Activated B cell treated with CpG ODN at 0.5 μM for 24 hours (primary cell): ENCODE measurements at places on chromosomes 3 and 15. TPM values are rescaled to one million over a fixed set of nuclear protein-coding genes. Genes with fewer than 3 reads are reported as not detected.

- H3K36me3 ChIP-seq: no peaks in the 10 kb centered on the region
- H3K27me3 ChIP-seq: peaks cover 2% of the 10 kb centered on the region
- H3K4me1 ChIP-seq: no peaks in the 10 kb centered on the region
- H3K27ac ChIP-seq: no peak overlapping the region
- DNase-seq: no peak
- H3K4me3 ChIP-seq: no peak overlapping the region
These were observed 95.0 kb downstream of the ANP32A start for GRCh38 chr15:68725736-68726135.

DNA sequence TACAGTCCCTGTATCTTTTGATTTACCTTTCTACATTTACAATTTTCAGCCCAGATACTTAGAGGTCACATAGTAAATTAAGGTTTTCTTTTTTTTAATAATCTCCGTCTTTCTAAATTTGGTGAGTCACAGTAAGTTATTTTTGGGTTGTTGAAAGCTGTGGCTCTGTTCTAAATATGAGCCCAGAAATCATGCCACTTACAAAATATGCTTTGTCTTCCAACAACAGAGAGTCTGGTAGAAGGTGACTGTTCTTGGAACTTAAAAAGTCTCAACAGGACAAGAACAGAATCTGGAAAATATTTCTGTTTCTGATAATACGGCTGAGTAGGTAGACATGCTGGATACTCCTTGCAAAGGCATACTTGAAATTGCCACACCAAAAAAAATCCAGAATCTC is 16.0 kb downstream of the GOLGA8S start:
- no peaks in the 10 kb centered on the region for H3K27me3 ChIP-seq
- no peaks in the 10 kb centered on the region for H3K4me1 ChIP-seq
- H3K27ac ChIP-seq: no peak overlapping the region
- no peaks in the 10 kb centered on the region for H3K36me3 ChIP-seq
- no peak overlapping the region for H3K4me3 ChIP-seq
- no peak for DNase-seq

GRCh38 chr15:64731805-64732151 is 43.6 kb downstream of the RBPMS2 start:
- peaks cover 7% of the 10 kb centered on the region for H3K4me1 ChIP-seq
- no peak for DNase-seq
- no peak overlapping the region for H3K4me3 ChIP-seq
- no peak overlapping the region for H3K27ac ChIP-seq
- no peaks in the 10 kb centered on the region for H3K27me3 ChIP-seq

Gene CORO2B
- total RNA-seq: 0.64 and 1.0 TPM in 2 replicates

DNA sequence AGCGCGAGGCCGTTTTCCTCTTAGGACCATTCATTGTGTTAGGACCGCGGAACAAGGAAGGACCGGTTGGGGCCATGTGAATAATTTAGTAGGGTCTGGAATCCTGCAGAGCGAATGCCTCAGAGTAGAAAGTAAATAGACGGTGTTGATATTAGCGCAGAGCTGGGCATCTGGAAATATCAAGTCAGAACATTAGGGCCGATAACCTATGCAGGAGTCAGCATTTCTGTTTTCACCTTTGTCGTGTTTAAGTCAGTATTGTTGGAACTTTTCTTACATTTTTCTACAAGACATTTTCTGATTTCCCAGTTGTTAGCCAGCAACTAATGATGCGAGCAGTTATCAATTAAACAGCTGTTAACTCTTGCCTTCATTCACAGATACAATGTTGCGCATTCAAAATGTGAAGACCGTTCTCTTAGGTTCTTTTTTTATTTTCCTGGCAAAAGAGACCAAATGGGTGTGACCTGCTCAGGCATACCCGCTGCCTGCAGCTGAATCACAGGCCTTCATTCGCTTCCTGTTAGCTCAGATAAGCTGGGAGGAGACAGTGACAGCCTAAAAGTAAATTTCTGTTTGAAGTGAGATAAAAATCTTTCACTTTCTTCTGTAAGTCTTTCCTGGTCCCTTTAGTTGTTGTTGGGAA is 966 bp upstream of the PKM start:
- no peaks in the 10 kb centered on the region for H3K27me3 ChIP-seq
- H3K4me1 ChIP-seq: peaks cover 35% of the 10 kb centered on the region
- peak overlapping the region; percentile 99 for H3K4me3 ChIP-seq
- peak overlapping the region; percentile 98 for H3K27ac ChIP-seq

DNA sequence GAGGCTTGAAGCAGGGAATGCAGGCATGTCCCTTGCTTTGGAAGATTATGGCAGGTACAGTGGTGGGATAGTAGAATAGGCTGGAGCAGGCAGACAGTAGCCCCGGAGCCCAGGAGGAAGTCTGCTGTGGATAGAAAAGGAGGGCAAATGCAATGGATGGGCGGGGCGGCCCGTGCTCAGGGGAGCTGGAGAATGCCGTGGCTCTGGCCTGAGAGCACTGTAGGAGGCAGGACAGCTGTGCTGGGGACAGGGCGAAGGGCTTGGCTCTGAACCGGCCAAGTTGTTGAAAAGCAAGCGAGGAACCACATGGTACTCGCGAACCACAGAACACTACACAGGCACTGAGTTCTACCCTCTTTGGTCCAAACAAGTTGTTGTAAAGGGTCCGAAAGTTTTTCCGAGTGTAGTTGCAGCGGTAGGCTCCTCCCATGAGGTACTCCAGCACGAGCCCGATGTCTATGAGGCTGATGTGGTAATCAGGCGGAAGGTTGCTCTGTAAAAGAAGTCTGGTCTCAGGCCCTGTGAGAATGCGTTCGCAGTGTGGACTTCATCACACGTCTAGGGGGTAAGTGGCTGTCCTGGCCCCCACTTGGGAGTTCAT is 54.7 kb downstream of the TRPM1 start:
- no peaks in the 10 kb centered on the region for H3K27me3 ChIP-seq
- no peak for DNase-seq
- H3K4me3 ChIP-seq: no peak overlapping the region
- H3K36me3 ChIP-seq: no peaks in the 10 kb centered on the region

Gene PLCL2
- 33.3 and 40.0 TPM in 2 replicates for total RNA-seq

DNA sequence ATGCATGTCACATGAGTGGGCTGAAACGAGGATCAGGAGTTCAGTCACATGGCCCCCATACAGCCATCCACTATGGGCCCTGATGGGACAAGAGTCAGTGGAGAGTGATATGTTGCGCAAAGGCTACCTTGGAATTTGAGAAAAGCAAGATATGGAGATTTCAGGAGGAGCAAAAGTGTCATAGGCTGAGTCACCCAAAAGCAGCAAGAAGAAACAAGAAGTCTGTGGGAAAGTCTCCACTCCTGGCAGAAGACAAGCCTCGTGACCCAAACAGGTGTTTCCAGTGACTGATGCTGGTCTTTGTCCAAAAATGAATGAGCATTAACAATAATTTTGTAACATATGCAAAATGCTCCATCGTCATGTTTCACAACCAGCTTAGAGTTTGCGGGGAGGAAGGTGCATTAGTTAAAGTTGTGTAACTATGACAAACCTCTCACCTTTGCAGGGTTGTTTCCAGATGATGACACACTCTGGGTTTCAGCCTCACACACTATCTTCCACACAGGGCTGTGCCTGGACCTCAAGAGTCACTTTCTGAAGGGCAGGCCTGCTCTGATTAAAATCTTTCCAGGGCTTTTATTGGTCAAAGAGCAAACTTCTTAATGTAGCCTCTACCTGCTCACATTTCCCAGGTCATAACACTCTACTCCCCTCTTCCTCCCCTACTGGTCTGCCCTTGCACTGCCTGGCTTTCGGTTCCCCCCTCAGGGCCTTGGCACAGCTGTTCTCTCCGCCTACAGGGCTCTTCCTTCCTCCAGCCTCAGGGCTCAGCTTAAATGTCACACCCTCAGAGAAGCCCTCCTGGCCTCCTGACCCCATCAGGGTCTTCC is 3.9 kb upstream of the DNASE1L3 start:
- peak overlapping the region; percentile 68 for H3K4me3 ChIP-seq
- DNase-seq: peak; percentile 51
- H3K27me3 ChIP-seq: no peaks in the 10 kb centered on the region
- no peaks in the 10 kb centered on the region for H3K36me3 ChIP-seq
- H3K27ac ChIP-seq: peak overlapping the region; percentile 96

GRCh38 chr15:78055919-78056713 is 21.4 kb downstream of the TBC1D2B start:
- H3K36me3 ChIP-seq: peaks cover 13% of the 10 kb centered on the region
- H3K27me3 ChIP-seq: no peaks in the 10 kb centered on the region
- no peak for DNase-seq
- peaks cover 76% of the 10 kb centered on the region for H3K4me1 ChIP-seq
- peak overlapping the region; percentile 52 for H3K4me3 ChIP-seq
- peak overlapping the region; percentile 79 for H3K27ac ChIP-seq

GRCh38 chr3:38133557-38134405 is 3.1 kb downstream of the ACAA1 start:
- H3K4me3 ChIP-seq: no peak overlapping the region
- peaks cover 44% of the 10 kb centered on the region for H3K4me1 ChIP-seq
- no peak for DNase-seq

GRCh38 chr15:96327155-96327741 is 3.3 kb upstream of the NR2F2 start:
- no peaks in the 10 kb centered on the region for H3K36me3 ChIP-seq
- peaks cover 17% of the 10 kb centered on the region for H3K4me1 ChIP-seq
- H3K4me3 ChIP-seq: no peak overlapping the region
- H3K27me3 ChIP-seq: peaks cover 69% of the 10 kb centered on the region
- H3K27ac ChIP-seq: no peak overlapping the region
- no peak for DNase-seq

DNA sequence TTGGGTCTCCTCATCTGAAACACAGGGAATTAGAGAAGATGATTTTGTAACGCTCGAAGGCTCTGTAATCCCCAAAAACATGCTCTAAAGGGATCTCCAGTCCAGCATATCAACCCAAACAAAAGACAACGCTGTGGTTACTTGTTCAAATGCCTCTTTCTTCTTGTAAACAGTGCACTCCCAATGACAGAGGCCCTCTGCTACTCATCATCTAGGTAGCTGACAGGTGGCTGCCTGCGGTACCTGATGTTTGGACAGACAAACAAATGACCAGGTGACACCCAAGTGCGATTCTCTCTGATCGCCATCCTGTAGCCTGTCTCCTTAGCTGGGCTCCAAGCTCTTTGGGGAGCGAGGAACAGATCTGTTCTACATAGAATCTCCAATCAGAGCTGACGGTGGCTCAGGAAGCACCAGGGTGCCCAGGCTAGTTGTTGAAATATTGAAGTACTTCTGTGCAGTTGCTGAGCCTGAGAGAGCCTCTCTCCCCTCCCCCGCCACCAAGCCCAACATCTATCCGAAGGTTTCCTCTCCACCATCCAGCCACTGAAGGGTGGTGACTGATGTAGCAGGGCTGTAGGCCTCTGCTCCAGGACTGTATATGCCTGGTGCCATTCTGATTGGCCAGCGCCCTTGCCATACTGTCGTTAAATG is 238.7 kb downstream of the XXYLT1 start:
- no peak overlapping the region for H3K4me3 ChIP-seq
- H3K27ac ChIP-seq: no peak overlapping the region
- H3K4me1 ChIP-seq: peaks cover 12% of the 10 kb centered on the region
- H3K36me3 ChIP-seq: no peaks in the 10 kb centered on the region
- DNase-seq: no peak

DNA sequence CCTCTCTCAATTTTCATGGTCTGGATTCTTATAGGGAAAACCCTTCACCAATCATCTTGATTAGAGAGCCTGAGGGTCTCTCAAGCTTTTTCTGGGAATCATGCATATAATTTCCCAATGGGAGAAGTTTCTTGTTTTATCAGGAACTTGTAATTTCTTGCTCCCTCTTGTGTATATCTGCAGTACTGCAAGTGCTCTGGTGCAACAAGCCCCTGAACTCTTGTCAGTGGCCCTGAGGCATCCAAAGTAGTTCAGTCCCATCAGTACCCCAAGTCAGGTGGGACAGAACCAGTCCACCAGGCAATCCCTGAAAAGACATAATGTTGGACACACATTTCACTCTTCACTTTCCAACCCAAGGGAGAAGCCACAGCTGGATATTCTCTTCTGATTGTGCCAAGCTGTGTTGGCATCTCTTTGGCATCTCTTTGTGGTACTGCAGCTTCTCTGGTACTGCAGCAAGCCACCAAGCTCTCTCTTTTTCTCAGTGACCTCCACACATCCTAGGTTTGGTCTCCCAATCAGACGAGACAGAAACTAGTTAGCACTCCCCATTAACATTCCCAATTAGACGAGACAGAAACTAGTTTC is 214.5 kb downstream of the ZIC4 start:
- H3K27ac ChIP-seq: no peak overlapping the region
- no peak overlapping the region for H3K4me3 ChIP-seq
- no peaks in the 10 kb centered on the region for H3K4me1 ChIP-seq
- no peaks in the 10 kb centered on the region for H3K36me3 ChIP-seq
- no peak for DNase-seq

GRCh38 chr3:23809294-23809693 is 3.5 kb downstream of the UBE2E1 start:
- peak overlapping the region; percentile 98 for H3K27ac ChIP-seq
- H3K4me1 ChIP-seq: peaks cover 60% of the 10 kb centered on the region
- H3K4me3 ChIP-seq: peak overlapping the region; percentile 97
- peaks cover 23% of the 10 kb centered on the region for H3K36me3 ChIP-seq
- no peak for DNase-seq
- no peaks in the 10 kb centered on the region for H3K27me3 ChIP-seq

GRCh38 chr3:149044339-149045083 is 41.8 kb downstream of the HLTF start:
- no peak for DNase-seq
- no peak overlapping the region for H3K4me3 ChIP-seq
- H3K4me1 ChIP-seq: peaks cover 6% of the 10 kb centered on the region
- no peak overlapping the region for H3K27ac ChIP-seq
- no peaks in the 10 kb centered on the region for H3K27me3 ChIP-seq

Gene TF
- 0.10 and 0.29 TPM in 2 replicates for total RNA-seq

DNA sequence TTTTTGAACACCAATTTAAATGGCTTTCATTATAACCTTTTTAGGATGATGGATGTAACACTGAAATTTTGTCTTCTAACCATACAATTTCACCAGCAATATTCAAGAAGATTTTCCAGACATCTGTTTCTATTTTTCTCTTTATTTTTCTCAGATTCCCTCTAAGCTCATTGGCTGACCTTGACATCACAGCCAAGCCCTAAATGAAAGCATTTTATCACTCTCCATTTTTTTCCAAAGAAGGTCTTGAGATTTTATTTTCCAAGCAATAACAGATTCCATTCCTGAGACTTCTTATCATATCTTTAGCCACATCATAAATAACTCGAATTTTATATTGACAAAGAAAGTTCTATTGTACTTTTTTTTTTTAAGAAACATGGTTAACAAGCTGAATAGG is 392.6 kb upstream of the THBS1 start:
- no peaks in the 10 kb centered on the region for H3K36me3 ChIP-seq
- no peak overlapping the region for H3K4me3 ChIP-seq
- no peaks in the 10 kb centered on the region for H3K27me3 ChIP-seq
- H3K27ac ChIP-seq: no peak overlapping the region
- H3K4me1 ChIP-seq: no peaks in the 10 kb centered on the region

- H3K27ac ChIP-seq: no peak overlapping the region
- no peaks in the 10 kb centered on the region for H3K36me3 ChIP-seq
- H3K27me3 ChIP-seq: peaks cover 2% of the 10 kb centered on the region
- no peak overlapping the region for H3K4me3 ChIP-seq
These were observed 178.1 kb downstream of the POTEB3 start for GRCh38 chr15:21261965-21262850.
